Activated naive CD4-positive, alpha-beta T cell treated with Interleukin-2 at 50 U/mL for 16 hours (primary cell): ENCODE measurements at places on chromosomes 1 and 21.

GRCh38 chr1:102732927-102733326 is 375.4 kb downstream of the COL11A1 start:
- DNase-seq = no peak

GRCh38 chr1:179808503-179808902 is 65.4 kb downstream of the FAM163A start:
- no peak for DNase-seq

GRCh38 chr1:65971547-65971946 is 178.9 kb downstream of the PDE4B start:
- no peak for DNase-seq

DNA sequence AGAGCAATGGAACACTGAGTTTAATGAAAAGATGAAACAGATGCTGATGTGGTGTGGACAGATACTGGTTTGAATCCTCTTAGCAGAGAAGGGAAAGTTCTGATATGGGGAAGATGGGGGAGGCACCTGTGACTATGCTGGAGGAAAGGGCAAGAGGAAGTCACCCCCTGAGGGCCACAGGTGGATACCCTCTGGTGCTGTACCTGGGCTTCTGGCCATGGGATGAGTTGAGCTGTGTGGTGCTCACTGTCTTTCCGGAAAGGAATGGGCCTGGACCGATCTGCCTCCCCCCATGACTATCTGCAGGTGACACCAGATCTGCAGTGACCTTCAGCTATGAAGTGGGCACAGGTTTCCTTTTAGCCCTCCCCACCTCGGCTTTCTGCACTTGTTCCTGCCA is 52.4 kb downstream of the IER5 start:
- no peak for DNase-seq

DNA sequence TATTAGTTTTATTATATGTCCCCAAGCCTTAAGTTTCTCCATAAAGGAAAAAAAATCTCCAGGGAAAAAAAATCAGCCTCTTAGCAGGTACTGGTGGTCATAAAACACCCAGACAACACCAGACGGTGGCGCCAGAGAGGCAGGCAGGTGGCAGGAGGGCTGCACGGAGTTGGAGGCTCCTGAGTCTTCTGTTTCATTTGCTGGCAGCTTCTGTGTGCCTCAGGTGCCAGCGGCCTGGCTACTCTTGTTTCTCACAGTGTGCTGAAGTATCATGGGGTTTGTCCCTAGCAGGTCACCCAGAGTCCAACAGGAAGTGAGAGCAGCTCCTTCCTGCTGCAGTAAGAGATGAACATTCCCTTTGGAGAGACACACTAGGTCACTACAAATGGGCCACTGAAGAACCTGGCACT is 123.3 kb upstream of the GADD45A start:
- peak; percentile 86 for DNase-seq

DNA sequence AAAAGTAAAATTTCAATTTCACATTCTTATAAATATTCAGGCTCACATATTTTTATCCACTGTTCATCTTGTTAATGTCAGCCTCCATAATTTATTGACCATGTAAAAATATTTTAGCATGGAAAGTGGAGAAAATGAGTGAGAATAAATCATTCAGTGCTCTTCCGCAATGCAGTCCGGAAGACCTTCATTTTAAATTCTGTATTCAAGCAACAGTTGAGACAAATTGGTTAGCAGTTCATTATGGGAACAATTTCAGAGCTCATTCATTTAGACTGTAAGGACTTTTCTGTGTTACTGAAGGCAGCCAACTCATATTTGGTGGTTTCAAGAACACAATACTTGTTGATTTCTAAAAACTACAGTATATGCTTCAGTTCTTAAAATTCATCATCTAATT is 97.8 kb downstream of the TYW3 start:
- DNase-seq = no peak

DNA sequence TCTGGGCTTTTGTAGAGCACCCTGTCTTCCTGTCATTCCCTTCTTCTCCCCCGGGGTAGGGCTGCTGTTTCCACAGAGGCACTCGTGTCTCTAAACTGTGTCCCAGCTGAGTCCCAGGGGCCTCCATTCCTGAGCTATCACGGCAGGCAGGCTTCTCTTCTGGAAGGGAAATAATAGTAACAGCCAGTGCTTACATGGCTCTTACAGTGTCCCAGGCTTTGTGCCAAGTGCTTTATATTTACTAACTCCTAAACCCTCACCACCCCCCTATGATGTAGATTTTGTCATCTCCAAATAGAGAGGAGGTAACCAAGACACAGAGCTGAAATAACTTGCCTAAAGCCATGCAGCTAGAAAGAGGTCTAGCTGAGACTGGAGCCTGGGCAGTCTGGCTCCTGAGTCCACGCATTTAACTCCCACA is 1.4 kb upstream of the CELF3 start:
- no peak for DNase-seq

GRCh38 chr1:24980836-24981630 is 51.0 kb upstream of the RUNX3 start:
- DNase-seq = no peak

DNA sequence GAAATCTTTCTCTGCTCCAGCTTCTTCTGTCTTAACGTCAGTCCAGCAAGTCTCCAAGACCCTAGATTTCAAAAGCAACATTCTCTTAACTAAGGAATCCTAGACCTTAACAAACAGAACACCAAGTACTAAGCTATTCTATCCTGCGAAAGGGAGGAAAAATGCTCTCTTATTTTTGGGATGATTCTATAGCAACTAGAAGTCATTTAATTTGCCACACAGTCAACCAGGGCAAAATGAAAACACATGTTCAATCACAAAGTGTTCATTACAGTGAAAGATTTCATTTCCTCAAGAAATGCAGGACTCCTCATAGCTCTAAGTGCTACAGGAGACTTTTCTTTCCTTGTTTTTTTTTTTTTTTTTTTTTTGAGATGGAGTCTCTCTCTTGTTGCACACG is 36.2 kb upstream of the DOCK7 start:
- no peak for DNase-seq

GRCh38 chr21:31682620-31683019 is 23.1 kb downstream of the SOD1 start:
- DNase-seq = no peak

- no peak for DNase-seq
Observed at GRCh38 chr1:65232461-65232990, 76.8 kb upstream of the DNAJC6 start.

DNA sequence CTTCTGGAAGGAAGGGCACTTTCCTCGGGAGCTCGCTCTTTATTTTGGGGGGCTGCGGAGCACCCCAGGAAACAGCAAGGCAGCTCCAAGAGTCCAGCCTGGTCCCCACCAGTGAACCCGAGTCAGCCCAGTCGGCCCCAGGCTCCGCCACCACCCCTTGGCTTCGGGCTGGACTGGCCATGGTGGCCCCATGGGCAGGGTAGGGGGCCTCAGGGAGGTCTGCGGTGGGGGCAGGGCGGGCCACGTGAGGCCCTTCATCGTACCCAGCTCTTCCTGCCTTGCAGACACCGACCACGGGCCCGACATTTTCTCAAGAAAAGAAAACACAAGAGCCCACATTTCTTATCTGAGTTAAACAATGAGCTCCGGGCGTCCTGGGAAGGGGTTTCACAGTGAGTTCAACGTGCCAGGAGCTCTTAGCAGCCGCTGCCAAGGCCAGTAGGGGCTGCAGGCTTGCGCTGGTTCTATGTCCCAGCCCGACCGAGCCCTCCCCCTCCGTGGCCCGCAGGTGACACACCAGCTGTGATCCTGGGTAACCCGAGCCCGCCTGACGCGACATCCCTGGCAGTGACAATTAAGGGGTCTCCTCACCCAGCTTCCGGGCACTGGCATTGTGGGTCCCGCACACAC is 66.2 kb downstream of the PRDM16 start:
- no peak for DNase-seq

DNA sequence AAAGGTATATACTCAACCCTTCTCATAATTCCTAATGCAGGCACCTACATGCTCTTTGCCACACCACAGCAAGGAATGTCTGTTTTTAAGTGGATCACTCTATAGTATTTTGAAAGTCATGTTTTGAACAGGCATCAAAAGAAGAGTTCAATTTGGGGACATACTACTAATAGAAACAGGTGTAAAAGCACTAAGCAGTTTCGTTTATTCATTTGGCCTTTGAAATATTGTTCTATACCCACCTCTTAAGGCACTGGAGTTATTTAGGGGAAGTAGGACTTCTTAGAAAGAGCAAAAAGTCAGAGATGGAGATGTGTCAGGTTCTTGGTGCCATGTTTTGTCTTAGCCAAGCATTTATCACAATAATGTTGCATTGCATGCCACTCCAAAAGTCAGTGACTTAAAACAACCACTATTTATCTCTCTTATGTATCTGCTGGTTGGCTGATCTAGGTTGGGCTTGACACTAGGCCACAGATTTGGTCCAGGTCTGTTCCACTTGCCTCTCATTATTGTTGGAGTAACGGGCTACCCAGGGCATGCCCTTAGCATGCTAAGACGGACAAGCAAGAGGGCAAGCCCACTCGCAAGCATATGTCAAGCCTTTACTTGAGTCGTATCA is 107.5 kb downstream of the RGL1 start:
- no peak for DNase-seq

GRCh38 chr1:44576456-44577150 is 97.7 kb downstream of the TMEM53 start:
- no peak for DNase-seq

GRCh38 chr21:35197992-35198431 is 148.9 kb upstream of the RUNX1 start:
- DNase-seq = no peak

- DNase-seq = no peak
Observed at GRCh38 chr1:109361649-109362048, 36.1 kb downstream of the SORT1 start.

DNA sequence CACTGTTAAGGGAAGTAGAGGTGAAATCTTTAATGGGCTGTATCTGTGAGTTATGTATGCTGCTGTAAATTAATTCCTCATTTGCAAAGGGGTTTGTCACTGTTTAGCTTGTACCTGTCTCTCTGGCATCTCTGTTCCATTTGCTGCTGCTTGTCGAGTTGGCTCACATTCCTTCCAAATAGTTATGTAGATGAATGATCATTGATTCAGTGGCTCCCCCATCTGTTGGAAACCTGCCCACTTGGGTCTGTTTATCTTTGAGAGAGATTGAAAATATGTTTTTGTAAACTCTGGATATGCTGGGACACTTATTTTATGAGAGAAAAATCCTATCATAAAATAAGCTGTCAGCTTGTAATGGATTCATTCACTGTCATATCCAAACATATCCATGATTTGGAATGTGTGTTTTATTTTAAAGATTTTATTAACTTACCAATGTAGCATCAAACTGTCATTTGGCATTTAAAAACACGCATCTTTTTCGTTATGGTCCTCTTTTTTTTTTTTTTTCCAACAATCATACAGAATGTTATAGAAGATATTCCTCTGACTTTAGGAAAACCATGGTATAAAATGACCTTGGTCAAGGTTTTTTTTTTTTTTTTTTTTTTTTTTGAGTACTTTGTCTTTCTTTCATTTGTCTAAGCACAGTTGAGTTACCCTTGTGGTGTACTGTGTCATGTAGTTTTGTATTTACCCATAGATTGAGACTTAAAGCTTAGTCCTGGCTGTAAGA is 3.5 kb downstream of the RYR2 start:
- DNase-seq = no peak

GRCh38 chr1:79899914-79900313 is 893.4 kb upstream of the ADGRL4 start:
- no peak for DNase-seq

GRCh38 chr1:68590473-68590872 is 93.6 kb upstream of the DEPDC1 start:
- DNase-seq = no peak

GRCh38 chr1:105260001-105260400 is 1510.3 kb downstream of the AMY1C start:
- no peak for DNase-seq

DNA sequence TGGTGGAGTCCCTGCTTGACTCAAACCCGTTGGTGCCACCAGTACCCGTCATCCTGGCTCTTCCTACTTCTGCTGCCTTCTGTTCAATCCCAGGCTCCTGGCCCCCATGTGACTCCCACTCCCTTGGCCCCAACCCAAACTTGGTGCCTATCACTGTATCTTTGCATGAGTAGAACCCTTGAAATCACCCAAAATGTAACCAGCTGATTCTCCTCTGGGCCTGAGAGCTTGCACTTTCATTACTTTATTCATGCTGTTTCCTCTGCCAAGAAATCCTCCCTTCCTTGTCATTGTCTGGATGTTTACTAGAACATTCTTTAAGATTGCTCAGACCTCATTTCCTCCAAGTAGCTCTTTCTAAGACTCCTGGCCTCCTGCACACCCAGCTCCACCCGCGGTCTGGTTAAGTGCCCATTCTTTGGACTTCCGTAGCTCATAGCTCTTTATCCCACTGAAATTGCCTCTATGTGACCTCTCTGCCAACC is 15.7 kb downstream of the PTAFR start:
- no peak for DNase-seq

DNA sequence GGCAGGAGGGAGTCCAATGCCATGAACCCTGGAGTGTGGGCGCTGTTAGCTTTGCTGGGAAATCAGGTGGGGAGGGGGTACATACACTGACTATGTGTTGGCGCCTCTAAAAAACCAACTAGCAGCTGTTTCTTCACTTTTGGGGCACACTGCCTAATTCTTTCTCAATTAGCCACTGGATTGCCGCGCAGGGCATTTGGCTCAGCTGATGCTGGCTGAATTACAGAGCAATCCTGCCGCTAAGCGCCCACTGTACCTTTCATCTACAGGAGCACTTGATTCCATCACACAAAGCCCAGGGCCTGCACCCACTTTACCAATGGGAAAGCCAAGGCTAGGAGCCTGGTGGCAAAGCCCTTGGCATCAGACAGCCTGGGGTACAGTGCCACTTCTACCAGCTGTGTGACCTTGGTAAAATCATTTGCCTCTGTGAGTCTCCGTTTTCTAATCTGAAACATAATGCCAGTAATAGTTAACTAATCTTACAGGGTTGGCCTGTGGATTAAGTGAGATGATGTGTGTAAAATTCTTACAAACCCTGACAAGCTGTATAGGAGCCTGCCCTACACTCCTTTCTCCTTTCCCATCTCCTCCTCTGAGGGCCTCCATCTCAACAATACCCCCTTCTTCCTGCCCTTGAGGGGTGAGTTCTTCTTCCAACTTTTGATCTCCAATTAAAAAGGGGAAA is 59.0 kb downstream of the UBE2T start:
- DNase-seq = no peak

DNA sequence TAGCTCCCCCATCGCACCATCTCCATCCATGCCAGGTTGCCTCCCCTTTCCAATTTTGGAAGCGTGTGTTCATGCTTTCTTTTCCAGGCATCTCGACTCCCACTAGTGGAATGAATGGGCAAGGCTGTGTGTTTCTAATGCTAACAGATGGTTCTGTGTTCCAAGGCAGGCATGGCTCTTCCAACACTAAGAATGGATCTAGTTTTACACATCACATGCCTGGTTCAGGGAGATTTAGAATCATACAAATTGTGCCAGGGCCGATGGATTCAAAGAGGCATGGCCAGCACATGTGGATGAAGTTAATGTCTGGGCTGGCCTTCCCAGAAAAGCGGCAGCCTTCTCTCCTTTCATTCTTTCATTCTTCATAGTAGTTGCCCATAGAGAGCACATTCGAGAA is 438.7 kb downstream of the PRDM2 start:
- DNase-seq = no peak
